ENCODE measurements at places on chromosomes 1 and 21.

DNA sequence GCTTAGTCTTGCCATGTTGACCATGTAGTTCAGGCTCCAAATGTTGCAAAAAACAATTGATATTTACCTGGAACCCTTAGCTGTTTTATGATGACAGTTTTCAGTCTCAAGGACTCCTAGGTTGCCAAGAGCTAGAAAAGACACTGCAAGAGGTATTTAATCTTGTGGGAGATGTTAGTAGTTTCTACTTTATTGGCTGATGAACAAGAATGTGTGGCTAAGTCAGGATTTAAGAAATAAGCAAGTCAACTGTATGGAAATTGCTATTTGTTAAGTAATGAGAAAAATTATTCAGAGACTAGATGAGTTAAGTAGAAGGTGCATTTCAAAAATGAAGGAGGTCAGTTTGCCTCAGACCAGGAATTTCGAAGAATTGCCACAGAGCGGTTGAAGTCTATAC lies 639.7 kb upstream of the USP24 start:
- DNase-seq, result no peak

DNA sequence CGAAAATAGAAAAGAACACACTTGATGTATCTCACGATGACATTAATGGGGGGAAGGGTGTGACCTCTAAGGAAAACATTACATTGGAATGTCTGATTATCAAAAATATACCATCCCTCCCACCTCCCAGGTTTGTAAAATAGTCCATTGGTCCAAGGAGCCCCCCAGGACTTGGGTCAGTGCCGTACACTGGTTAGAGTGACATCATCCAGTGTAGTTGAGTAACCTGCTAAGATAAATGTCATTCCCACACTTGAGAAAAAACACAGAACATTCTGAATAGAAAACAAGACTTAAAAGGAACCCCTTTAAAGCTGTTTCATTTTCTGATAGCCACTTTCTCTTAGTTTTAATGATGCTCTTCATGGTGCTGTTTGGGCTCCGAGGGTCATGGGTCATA lies 15.2 kb downstream of the DDX20 start:
- DNase-seq, result no peak

DNA sequence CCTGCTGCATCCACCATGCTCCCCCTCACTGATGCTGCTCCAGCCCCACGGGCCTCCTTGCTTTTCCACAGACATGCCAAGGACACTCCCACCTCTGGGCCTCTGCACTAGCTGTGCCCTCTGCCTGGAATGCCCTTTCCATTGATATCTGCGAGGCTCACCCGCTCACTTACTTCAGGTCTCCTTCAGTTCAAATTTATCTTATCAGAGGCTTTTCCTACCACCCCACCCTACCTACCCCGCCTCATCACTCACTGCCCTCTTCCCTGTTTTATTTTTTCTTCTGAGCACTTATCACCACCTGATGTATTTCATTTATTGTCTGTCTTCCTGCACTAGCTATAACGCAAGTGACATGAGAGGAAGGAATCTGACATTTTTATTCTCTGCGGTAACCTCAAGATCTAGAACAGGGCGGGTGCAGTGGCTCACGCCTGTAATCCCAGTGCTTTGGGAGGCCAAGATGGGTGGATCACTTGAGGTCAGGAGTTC lies 7.0 kb downstream of the HSPG2 start:
- DNase-seq, result no peak

- no peak for DNase-seq
These were observed 15.7 kb downstream of the BTBD8 start for GRCh38 chr1:92095874-92096273.

- DNase-seq, result no peak
These were observed 29.6 kb downstream of the KCNA10 start for GRCh38 chr1:110489406-110489805.

DNA sequence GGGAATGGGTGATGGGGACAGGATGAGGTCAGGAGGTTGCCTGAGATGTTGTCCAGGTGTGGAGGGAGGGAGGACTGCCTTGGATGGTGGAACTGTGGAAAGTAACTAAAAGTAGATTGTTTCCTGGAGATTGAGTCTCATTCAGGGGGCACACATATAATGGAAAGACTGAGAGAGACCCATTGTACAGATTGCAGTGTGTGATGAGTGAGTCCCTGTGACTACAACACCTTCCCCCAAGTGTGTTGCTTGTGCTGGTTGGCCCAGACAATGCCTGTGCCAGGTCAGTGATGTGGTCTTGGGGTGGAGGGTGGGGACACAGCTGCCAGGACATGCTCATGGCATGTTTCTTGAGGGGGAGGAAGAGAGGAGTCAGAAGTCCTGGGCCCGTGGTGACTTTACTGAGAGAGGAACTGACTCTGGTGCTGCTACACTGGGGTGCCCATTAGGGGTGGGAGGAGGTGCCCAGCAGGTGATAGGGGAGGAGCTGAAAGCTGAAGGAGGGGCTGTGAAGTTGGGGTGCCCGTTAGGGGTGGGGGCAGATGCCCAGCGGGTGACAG lies 5.2 kb downstream of the SNAP47 start:
- DNase-seq, result no peak
